Stimulated activated CD4-positive, alpha-beta T cell treated with anti-CD3 and anti-CD28 coated beads, TNF-alpha, amount 100 ng/mL, for 48 hours (primary cell): ENCODE measurements at places on chromosomes 16 and 17.

- no peak for DNase-seq
These were observed 2.8 kb upstream of the TNFRSF13B start for GRCh38 chr17:16974569-16975276.

- DNase-seq = no peak
These were observed 1.1 kb upstream of the SLC47A2 start for GRCh38 chr17:19717411-19717908.

GRCh38 chr17:80491478-80492342, 15.3 kb upstream of the NPTX1 start:
- DNase-seq = no peak

- no peak for DNase-seq
These were observed 273.8 kb downstream of the C16orf95 start for GRCh38 chr16:87043231-87044031.
